Posterior cingulate gyrus (tissue), 11 donors: ENCODE measurements at places on chromosomes 12 and 14.

- no peak for DNase-seq
These were observed 38.4 kb downstream of the PARP11 start for GRCh38 chr12:3834774-3835173.

DNA sequence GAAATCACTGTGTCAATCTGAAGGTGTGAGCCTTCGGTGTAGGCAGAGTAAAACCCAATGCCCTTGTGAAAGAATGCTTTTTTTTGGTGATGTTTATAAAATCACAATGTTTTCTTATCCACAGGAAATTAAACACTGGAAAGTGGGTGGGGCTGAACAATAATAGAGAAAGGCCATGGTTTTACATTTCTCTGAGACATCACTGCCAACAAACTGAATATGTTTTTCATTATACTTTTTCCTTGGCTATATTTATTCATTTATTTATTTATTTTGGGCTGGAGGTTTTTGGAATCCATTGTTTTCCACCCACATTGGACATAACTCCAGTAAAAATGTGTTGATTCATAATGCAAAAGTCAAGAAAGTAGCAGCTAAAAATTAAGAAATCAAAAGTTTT lies 16.9 kb downstream of the LRRK2 start:
- DNase-seq = no peak

DNA sequence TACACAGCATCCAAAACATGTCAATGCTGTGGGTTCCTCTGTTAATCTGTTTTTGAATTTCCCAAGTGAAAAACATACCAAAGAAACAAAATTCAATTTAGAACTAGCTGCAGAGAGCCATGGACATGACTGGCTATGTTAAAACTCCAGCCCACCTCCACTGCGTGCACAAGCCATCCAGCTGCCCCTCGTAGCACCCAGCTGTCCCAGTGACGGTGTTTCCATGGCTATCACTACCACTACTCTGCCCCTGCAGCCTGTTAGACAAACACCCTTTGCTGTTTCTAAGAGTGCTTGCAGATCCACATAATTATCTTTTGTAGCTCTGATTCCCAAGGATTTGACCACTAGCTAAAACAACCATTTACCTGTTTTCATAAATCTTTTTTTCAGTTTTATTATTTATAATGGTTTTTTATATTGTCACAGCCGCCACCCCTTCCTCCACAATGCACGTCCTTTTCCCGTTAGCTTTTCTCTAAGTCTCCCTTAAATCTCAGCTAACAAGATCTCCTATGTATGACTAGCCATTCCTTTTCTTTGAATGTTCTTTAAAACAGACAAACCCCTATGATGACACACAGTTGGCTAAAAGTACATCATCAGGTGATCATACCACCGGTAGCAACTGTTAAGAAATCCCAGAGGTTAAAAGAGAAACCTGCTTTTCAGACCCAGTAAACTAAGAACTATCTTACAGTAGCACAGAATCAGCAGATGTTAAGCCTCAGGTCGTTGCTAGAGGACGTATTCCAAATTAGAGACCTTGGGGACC lies 37.8 kb upstream of the NAA30 start:
- no peak for DNase-seq

- no peak for DNase-seq
These were observed 197.0 kb downstream of the ACSS3 start for GRCh38 chr12:81274637-81275529.

GRCh38 chr12:69447892-69448291 lies 22.3 kb upstream of the FRS2 start:
- DNase-seq = no peak

GRCh38 chr12:57808351-57808750 lies 10.2 kb downstream of the AVIL start:
- DNase-seq = no peak

DNA sequence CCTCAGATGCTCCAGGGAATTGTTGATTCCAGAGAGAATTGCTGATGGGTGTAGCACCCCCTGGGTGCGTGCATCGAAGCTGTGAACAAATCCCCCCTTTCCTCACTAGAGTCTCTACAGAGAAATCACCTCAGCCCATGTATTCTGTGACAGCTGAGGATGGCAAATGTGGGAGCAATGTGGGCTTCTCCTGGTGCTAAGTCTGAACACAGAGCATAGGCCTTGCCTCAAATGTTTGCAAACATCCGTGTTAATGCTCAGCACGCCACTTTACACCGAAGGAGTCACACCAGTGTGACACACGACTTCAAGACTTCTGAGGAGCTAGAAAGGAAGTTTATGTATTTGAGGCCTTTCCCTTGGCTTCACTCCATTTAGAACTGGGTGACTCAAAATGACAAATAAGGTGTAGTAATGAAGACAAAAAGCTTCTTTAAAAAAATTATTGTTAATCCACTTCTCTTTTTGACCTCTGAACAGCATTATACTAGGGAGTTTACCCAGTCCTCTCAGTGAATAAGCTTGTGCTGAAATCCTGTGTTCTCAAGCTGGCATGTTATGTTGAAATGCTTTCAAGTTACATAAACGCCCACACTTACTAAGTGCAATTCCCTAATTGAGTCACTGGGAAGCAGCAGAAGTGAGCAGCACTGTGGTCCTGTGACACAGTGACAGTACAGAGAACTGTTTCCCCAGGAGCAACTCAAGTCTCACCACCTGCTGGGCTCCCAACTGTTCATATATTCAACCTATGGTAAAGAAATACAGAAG lies 92.9 kb downstream of the FAR2 start:
- no peak for DNase-seq

DNA sequence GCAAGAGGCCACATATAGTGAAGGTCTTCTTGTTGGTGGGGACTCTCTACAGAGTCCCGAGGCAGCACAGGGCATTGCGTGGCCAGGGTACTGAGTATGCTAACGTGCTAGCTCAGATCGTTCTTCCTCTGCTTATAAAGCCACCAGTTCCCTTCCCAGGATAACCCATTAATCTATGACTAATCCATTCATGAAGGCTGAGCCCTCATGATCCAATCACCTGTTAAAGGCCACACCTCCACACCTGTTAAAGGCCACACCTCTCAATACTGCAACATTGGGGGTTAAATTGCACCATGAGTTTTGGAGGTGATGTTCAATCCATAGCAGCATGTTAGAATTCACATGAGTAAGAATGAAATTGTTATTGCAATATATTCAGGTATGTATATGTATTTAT lies 12.8 kb upstream of the YARS2 start:
- no peak for DNase-seq

GRCh38 chr12:21604245-21605101 lies at the start of gene GYS2:
TSS of gene GYS2 (minus strand) at chr12:21604847. CDS start at chr12:21604592, 255 bp downstream.
- no peak for DNase-seq

- DNase-seq = peak; percentile 90
These were observed 32.0 kb downstream of the TSHR start for GRCh38 chr14:80987235-80988032.
